ENCODE measurements at places on chromosomes 5 and 9.

DNA sequence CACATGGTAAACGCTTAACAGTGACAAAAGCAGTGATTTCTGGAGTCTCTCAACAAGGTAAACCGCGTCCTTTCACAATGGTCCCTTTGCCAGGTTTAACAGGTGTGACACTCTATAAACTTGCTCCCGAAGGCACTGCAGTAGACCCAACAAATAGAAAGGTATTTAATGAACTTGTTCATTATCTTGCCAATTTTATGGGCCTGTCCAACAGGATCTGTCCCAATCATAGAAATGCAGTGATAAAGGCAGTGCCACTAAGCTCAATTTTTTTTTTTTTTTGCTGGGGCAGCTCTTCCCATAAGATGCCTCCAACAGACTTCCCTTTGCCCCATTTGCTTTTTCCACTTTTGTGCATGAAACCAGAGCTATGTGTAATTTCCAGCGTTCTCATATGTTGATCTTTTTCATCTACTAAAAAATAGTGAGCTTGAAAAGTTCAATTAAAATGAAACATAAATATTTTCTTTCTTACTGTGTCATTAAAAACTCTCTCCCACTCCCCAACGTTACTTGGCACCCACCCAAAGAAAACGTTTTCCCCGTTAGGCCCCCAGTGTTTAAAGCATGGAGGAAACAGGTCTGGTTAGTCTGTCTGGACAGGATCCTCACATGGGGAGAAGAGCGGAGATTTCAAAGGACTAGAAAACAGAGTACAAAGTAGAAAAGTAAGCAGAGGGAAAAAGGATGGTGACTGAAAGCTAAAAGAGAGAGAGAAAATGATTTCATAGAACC, 80.9 kb upstream of the SPATA31D4 start:
- no peak for DNase-seq

GRCh38 chr5:10441992-10442435, 335 bp downstream of the ROPN1L start:
- no peak for DNase-seq

- no peak for DNase-seq
Observed at GRCh38 chr5:32975656-32976375, 264.7 kb downstream of the NPR3 start.

DNA sequence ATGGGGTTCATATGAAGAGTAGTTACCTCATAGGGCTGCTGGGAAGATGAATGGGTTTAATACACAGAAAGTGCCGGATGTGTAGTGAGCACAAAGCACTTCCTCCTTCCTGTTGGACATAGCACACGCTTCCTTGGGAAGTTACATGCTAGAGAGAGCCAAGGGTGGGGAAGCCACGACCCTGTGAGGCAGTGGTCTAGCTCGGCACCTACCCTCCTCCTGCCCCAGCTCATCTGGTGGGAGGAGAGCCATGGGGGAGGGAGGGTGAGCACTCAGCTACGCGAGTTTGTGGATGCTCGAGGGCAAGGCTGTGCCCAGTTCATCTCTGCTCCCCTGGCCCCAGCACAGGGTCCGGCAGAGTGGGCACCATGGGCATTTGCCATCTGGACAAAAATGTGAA, 43.6 kb upstream of the NEK6 start:
- DNase-seq, result no peak

- DNase-seq, result no peak
Observed at GRCh38 chr9:105554042-105554441, 3.9 kb upstream of the FKTN start.

GRCh38 chr9:92353051-92353450, 27.3 kb downstream of the CENPP start:
- no peak for DNase-seq

Data from NAMALWA (cell line).